Lower leg skin (tissue), 4 donors: ENCODE measurements at places on chromosomes 6 and 20.

DNA sequence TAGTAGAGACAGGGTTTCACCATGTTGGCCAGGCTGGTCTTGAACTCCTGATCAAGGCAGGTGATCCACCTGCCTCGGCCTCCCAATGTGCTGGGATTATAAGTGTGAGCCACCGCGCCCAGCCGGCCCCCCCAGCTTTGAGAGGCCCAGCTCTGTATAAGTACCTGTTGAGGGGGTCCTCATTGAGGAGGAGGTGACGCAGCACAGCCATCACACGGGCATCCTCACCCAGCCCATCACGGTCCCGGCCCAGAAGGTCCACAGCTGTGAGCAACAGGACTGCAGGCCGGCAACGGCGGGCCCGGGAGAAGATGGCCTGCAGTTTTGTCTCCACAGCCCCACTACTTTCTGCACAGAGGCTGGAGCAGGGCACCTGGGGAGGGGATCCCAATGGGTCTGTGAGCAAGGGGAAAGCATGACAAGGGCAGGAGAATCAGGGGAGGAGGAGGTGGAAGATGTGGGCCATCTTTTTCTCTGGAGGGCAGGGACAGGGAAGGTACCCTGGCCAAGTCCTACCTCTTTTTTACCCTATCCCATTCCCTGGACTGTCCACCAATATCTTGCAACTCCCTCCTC is 7.7 kb downstream of the GNMT start:
- no peak for DNase-seq

GRCh38 chr20:53468587-53468986 is 125.1 kb downstream of the ZNF217 start:
- DNase-seq = no peak

GRCh38 chr6:19802656-19803055 is 34.5 kb upstream of the ID4 start:
- no peak for DNase-seq

GRCh38 chr6:109406196-109406595 is 23.9 kb upstream of the CD164 start:
- no peak for DNase-seq

GRCh38 chr6:34866509-34866908 is 21.3 kb downstream of the TAF11 start:
- no peak for DNase-seq

GRCh38 chr6:166554316-166554715 is 32.2 kb downstream of the RAMACL start:
- no peak for DNase-seq

DNA sequence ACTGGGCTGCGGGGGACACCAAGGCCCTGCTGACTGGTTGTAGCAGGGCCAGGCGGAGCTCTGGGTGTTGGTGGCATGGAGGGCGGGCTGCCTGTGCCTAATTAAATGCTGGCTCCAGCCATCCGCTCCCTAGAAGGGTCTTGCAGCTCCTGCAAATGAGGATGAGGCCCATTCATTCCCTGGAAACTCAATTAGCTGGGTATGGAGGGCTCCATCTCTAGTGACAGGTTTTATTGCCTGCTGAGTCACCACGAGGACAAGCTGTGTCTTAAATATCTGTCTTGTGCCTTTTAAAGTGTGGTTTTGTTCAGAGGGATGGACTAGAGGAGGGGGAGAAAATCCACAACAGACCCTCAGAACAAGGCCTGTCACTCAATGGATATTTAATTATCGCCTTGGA is 60.9 kb downstream of the SULF2 start:
- no peak for DNase-seq

- no peak for DNase-seq
Measured at GRCh38 chr20:31704225-31705119, 18.2 kb downstream of the BCL2L1 start.

- DNase-seq = no peak
Measured at GRCh38 chr6:132054525-132054924, 103.4 kb upstream of the CCN2 start.

DNA sequence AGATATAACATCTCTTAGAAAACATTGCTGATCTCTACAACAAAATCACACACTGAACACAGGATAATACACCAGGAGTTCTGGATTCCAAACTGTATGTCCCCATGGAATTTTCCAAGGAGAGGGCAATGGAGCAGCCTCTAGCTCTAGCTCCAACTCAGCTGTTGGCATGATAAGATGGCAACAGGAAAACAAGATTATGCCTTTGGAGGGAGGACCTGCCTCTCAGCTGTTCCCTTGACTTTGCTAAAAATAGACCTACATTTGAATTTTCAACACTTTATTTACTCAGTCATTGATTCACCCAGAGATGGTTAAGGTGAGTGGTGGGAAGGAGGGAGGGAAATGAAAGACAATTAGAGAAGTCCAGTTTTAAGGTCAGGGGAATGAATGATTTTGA is 246.7 kb downstream of the ALDH8A1 start:
- DNase-seq = no peak
